Small intestine (tissue), 16 donors: ENCODE measurements at places on chromosomes 16 and 17. TPM values are rescaled to one million over a fixed set of nuclear protein-coding genes. Genes with fewer than 3 reads are reported as not detected.

DNA sequence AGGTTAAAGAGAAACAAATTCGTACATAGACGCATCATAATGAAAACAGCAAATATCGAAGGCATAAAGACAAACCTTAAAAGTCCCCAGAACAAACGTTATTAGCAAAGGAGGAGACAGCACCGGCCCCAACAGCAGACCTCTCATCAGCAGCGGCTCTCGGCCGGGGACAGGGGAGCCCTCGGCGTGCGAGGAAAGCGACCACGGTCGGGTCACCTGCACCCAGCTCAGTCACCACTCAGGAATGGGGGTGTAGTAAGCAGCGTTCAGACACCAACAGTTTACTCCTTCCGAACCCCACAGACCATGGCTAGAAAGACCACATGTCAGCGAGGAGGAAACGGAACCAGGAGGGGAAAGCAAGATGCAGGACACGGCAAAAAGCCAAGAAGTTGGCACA lies 109.3 kb upstream of the CHMP6 start:
- peaks cover 8% of the 10 kb centered on the region for H3K36me3 ChIP-seq
- DNase-seq = no peak
- H3K4me1 ChIP-seq = no peaks in the 10 kb centered on the region
- H3K27me3 ChIP-seq = no peaks in the 10 kb centered on the region

- H3K27ac ChIP-seq = no peak overlapping the region
- H3K4me3 ChIP-seq = no peak overlapping the region
- no peaks in the 10 kb centered on the region for H3K27me3 ChIP-seq
- DNase-seq = no peak
Measured at GRCh38 chr17:77019893-77020379, 120.8 kb upstream of the SEC14L1 start.

DNA sequence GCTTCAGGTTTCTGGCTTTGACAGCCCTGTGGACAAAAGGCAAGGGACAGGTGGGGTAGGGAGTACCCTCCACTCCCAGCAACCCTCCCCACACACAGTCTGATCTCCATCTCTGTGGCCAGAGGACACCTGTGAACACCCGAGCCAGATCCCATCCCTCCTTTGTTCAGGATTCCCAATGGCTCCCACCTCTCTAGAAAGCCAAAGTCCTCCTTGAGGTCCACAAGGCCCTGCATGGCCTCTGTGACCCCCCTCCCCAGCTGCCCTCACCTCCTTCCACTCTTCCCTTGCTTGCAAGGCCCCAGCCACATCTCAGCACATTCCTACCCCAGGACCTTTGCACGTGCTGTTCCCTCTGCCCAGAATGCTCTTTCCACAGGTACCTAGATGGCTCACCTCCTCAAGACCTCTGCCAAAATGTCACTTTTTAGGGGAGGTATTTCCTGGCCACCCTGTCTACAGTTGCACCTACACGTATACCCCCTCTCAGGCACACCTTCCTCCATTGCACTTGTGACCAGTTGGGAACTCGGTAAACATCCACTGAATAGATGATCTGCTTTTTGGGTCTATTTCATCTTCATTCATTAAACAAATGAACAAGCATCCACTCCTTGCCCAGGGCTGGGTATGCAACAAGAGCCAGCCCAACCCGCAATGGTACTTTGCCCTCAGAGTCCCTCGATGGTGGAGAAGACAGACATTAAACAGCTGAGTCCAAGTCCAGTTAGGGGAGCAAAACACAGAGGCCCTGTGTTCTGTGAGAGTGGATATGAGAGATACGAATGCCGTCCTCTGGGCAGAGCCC lies 107.0 kb downstream of the CRLF3 start:
- H3K4me3 ChIP-seq = no peak overlapping the region
- no peaks in the 10 kb centered on the region for H3K27me3 ChIP-seq
- peaks cover 15% of the 10 kb centered on the region for H3K36me3 ChIP-seq
- peak; percentile 28 for DNase-seq
- no peaks in the 10 kb centered on the region for H3K4me1 ChIP-seq
- no peak overlapping the region for H3K27ac ChIP-seq

- H3K27me3 ChIP-seq = no peaks in the 10 kb centered on the region
- no peaks in the 10 kb centered on the region for H3K36me3 ChIP-seq
- H3K27ac ChIP-seq = no peak overlapping the region
- no peak overlapping the region for H3K4me3 ChIP-seq
- DNase-seq = no peak
- peaks cover 48% of the 10 kb centered on the region for H3K4me1 ChIP-seq
Measured at GRCh38 chr16:8951447-8952280, 12.0 kb downstream of the USP7 start.

C16orf89 gene
- polyA plus RNA-seq = not detected
